GM04504 (cell line): ENCODE measurements at places on chromosomes 4 and X.

DNA sequence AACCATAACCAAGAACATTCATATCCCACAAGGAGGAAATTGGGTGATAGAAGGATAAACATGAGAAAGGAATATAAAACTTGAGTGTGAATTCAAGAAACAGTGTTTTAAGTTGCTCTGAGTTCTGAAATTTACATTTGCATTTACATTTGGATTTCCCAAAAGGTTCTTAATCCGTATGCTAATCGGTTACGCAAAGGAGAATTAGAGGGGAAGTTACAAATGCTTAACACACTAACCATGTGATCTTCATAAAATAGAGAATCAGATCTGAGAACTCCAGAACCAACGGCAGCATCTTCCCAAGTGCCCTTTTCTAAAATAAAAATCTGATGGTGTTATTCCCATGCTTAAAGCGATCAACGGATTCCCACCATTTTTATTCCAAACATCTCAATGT, 48.0 kb downstream of the PROM1 start:
- DNase-seq = no peak

DNA sequence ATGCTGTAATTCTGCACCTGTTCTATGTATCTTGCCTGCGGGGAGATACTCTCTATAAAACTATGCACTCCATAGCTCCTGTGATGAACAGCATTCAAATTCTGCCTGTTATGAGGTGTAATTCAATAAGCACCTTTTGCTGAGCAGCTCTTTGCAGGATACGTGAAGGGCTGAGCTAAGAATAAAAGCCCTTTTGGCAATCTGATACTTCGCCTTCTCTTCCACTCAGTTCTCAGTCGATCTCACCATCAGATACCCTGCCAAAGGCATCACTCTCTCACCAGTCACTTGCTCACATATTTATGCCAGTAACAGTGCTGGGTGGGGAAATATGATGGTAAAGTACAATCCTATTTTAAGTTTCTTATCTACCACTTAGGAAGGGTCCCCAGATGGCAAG, 67.2 kb downstream of the RPS3A start:
- no peak for DNase-seq

- no peak for DNase-seq
Observed at GRCh38 chr4:1408418-1408817, 2.2 kb upstream of the NKX1-1 start.

GRCh38 chr4:92488496-92488895, 184.7 kb downstream of the GRID2 start:
- no peak for DNase-seq

GRCh38 chrX:46865281-46865680, 28.4 kb downstream of the RP2 start:
- peak; percentile 10 for DNase-seq

GRCh38 chrX:281166-281999, at the start of gene PLCXD1:
Gene PLCXD1 (plus strand): TSS chrX:281381. CDS start chrX:284188, 2,807 bp downstream.
- DNase-seq = no peak

- no peak for DNase-seq
Observed at GRCh38 chrX:26952213-26952612, 510.9 kb downstream of the PPP4R3C start.

- peak; percentile 0 for DNase-seq
Observed at GRCh38 chr4:140372751-140373327, 607 bp upstream of the SCOC start.

- DNase-seq = no peak
Observed at GRCh38 chr4:37367901-37368300, 123.4 kb downstream of the NWD2 start.

- DNase-seq = no peak
Observed at GRCh38 chrX:10089378-10089795, 67.4 kb upstream of the CLCN4 start.

GRCh38 chr4:174427571-174428140, 94.6 kb downstream of the HPGD start:
- DNase-seq = no peak

- DNase-seq = no peak
Observed at GRCh38 chr4:152265149-152265621, 270.7 kb downstream of the FBXW7 start.

- DNase-seq = no peak
Observed at GRCh38 chr4:70874268-70875156, 27.7 kb upstream of the MOB1B start.

DNA sequence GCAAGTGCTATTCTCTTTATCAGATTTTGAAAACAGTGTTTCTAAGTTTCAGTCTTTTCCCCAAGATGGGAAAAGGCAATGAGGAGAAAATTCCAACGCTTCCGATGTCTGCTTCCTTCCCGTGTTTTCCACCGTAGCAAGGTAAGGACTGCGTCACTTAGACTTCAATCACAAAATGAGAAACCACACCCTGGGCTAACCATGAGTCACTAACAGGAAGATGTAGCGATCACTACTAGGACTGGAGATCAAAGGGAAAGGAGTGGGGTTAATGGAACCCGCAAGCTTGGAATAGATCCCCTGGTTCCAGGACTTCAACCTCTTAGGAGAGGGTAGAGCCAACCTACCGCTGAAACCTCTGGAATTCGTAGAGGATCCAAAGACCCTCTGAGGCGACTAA, 250.7 kb upstream of the ZFP42 start:
- DNase-seq = no peak

DNA sequence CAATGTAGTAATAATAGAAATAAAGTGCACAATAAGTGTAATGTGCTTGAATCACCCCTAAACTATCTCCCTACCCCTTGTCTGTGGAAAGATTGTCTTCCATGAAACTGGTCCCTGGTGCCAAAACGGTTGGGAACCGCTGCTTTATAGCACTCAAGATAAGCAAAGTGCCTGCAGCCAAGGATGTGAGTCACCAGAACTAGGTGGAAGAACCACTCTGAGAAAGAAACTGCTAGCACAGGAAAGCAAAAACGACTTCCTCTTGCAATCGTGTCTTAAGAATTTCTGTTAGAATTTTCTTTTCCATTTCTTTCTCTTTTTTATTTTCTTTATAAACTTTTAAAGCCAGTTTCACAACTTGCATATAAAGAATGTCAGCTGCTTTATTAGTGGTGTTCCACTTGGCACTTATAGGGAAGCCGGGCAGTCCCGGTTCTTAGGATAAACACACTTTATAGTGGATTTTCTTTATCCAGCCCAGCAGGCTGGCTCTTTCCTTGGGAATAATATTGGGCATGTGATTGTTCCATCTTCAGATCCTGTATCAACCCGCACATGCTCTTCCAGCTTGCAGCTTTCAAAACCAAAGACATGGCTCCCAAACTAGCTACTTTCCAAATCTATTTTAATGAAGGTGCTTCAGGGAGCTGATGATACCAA, 32.3 kb upstream of the CXCL8 start:
- peak; percentile 69 for DNase-seq

DNA sequence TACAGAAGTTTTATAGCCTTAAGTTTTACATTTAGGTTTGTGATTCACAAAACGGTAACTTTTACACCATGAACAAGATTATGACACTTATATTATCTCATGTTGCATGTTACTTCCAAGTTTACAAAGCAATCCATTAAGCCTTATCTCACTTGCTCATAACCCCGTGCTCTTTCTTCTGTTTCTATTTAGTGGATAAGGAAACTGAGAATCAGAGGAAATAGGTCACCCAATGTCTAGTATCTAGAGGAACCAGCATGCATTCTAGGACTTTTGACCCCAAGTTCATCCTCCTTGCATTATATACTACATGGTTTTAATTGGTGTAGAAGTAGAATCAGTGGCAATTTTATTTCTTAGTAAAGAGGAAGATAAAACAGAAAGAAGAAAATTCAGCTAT, 67.0 kb upstream of the ANXA3 start:
- DNase-seq = no peak

DNA sequence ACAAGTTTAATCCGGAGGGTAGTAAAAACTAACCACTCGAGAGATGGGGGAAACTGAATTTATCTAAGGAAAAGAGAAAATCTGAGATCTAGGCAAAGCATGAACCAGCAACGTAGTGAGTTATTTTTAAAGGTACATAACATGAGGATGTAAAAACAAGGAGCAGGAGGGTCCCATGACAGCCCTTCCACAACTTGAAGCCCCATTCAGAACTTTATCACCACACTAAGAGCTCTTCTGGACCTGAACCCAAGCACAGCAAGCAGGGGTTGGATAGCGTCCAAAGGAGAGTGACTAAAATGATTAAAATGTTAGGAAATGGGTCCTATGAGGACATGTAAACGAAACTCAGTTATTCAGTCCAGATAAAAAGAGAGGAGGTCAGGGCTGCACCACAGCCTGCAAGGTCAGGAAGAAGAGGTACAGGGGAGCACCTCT, 16.2 kb downstream of the SH3RF1 start:
- peak; percentile 52 for DNase-seq

GRCh38 chr4:2783790-2784189, 9.1 kb upstream of the SH3BP2 start:
- DNase-seq = no peak

DNA sequence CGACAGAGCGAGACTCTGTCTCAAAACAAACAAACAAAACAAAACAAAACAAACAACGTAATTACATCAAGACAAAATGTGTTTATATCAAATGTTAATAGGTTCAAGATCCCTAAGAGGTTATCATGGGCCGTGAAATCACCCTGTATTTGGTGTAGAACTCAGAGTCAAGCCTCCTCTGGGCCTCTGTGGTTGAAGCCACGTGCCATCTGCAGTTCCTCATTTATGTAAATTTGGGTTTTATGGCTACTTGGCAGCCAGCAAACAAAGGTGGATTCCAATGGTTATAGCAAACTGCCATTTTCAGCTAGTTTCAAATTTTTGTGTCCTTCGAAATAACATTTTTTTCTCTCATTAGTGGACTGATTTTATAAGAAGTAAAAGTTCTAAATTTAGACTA, 16.4 kb downstream of the NSDHL start:
- DNase-seq = no peak

DNA sequence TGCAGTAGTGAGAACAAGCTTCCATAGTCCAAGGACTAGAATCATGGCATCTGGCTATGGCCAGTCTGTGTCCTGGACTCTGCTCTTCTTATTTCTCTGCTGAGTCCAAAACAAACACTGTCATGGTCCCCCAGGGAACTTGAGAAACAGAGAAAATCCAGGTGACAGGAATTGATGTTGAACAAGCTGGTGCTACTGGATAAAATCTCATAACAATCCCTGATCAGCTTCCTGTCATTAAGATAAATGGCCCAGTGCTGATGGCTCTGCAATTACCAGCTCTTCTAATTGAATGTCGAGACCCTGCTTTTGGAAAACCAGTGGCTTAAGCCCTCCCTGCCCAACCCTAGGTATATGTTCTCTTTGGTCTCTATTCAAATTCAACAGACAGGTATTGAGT, 58.8 kb upstream of the ARHGAP36 start:
- DNase-seq = no peak

DNA sequence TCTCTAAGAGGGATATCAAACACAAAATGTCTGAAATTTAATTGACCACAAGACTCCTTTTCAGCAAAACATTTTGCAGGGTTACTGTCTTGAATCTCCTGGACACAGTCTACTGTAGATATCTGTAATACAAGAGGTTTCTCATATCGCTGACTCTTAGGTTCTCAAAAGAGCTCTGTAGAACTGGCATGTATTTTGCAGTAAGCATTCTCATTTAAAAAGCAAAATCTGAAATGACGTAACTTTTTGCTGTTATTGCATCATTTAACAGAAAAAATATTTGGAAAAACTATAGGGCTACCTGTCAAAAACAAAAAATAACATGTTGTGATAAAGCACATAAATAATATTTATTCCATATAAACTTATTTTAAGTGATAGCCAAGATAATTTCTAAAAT, 114.2 kb downstream of the CDS1 start:
- DNase-seq = no peak

- no peak for DNase-seq
Observed at GRCh38 chrX:42748067-42748850, 29.7 kb downstream of the PPP1R2C start.

DNA sequence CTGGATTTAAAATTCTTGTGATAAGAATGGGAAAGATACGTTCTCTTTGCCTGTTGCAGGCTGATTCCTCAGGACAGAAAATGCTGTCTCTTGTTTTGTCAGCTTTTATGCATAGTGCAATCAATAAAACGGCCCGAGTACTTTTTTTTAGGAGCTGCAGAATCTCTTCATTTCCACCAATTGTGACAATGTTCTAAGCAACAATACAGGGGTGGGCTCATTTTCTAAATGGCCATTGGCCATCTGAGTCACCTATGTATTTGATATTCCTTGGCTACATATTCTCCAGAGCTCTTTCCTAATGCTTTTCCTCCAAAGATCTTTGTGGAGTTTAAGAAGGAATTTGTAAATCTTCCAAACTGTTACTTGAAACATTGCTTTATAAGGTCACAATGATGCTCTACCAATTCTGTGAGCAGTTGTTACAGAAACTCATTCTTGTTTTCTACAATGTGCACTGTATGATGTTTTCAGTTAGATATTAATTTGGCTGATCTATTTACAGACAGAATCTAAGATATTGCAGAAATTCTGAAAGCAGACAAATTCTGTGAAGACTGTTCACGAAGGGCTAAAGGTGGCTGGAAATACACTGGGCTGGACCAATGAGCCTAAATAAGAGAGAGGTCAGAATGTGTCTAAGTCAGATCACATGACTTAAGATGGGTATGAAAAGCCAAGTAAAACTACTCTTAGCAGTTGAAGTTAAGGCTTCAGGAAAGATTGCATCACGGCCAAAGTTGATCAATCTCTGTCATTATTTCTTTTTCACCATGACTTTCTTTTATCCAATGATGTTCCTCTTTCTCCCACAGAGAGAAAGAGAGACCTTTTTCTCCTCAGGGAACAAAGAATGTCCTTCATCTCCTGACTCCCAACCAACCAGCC, 33.4 kb downstream of the TAPT1 start:
- no peak for DNase-seq

- DNase-seq = no peak
Observed at GRCh38 chr4:117400039-117400835, 314.9 kb upstream of the TRAM1L1 start.

DNA sequence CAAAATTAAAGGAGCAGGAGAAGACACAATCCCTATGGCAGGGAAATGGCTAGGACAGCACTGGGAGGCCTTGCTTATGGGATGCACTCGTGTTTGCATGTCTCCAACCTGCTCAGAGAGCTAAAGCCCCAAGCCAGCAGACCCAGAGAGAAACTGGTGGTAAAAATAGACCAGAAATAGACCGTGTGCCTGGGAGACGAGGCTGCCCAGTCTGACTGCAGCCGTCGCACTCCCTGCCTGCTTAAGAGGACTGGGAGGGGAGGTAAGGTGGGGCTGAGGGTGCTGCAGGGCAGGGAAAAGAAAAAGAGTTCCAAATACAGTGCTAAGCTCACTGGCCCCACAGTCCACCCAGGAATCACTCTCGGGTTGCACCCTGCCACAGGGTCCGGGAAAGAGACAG, 633.5 kb downstream of the BCOR start:
- DNase-seq = no peak

GRCh38 chr4:176660561-176660960, 132.2 kb downstream of the VEGFC start:
- DNase-seq = no peak

DNA sequence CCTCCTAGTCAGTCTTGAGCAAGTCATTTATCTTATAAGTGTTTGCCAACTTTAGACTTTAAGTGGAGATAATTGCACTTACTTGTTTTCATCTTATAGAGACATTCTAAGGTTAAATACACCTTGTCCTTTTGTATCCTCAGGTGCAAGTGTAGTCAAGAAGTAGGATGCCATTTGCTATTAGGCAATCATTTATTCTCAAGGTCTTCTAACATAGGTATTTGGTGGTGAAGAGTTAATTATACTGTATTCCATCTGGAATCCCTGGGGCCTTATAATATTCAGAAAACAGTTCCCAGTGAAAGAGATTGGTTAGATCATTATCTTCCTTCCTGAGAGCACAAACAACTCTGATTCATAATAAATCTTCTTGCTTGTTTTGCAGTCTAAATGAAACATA, 23.7 kb downstream of the SULT1E1 start:
- no peak for DNase-seq
